ENCODE measurements at places on chromosomes 12 and 14.

- DNase-seq: peak; percentile 35
These were observed 1.7 kb downstream of the HECTD1 start for GRCh38 chr14:31205681-31206535.

DNA sequence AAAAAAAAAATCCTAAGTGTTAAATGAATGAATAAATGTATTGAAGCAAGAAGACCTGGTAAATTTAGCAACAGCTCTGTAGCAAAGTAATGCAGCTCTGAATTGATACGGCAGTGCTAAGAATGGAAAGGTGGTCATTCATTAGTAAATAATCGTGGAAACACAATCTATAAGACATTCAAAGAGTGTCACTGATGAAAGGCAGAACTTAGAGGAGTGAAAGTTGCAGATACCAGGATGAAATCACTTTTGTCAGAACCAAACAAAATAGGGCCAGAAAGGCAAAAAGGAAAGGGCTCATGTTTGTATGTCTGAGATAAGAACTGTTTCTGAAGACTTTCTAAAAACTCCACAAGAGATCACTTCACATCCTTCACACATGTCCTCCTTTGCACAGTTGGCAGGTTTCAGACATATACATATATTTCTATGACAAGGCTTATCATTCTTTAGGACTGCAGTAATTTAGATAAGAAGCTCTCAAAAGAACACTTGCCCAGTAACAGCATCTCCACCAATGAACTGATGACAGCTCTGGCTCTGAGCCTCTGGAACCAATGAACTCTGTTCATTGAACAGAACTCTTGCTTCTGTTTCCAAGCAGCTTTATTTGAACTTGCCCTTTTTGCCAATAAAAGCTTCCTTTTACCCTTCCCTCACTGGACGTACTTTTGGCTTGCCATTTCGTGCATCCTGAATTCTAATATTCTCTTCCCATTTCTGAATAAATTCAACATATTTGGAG, 4.2 kb upstream of the LRR1 start:
- no peak for DNase-seq

GRCh38 chr12:29589286-29589820, 91.9 kb upstream of the OVCH1 start:
- no peak for DNase-seq

- DNase-seq: no peak
These were observed 3.6 kb upstream of the IGFBP6 start for GRCh38 chr12:53093777-53094393.

GRCh38 chr14:36504771-36505175, 15.3 kb downstream of the NKX2-1 start:
- no peak for DNase-seq

GRCh38 chr12:130438243-130438620, 100.5 kb downstream of the PIWIL1 start:
- DNase-seq: no peak

DNA sequence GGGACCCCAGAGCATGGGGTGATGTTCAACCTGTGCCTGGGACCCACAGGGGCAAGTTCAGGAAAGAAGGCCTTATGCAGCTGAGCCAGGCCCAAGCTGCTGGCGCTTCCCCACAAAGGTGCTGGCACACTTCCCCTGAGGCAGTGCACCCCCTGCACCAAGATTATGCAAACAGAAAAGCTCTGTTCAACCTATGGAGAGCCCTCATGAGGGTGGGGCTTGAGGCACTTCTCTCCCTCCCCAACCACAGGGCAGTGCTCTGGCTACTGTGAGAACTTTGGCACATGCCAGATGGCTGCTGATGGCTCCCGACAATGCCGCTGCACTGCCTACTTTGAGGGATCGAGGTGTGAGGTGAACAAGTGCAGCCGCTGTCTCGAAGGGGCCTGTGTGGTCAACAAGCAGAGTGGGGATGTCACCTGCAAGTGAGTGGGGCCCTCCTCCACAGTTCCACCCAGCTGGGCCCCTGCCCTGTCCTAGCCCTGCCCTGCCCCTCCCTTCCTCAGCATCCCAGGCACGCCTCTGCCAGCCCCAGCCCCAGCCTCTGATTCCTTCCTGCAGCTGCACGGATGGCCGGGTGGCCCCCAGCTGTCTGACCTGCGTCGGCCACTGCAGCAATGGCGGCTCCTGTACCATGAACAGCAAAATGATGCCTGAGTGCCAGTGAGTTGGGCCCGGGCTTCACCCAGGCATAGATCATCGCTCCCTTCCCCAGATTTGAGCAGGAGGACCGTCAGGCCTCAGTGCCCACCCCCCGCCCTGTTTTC, 5.5 kb upstream of the NXPH4 start:
- no peak for DNase-seq

- DNase-seq: no peak
These were observed 121.2 kb upstream of the LRIG3 start for GRCh38 chr12:59041241-59042121.

DNA sequence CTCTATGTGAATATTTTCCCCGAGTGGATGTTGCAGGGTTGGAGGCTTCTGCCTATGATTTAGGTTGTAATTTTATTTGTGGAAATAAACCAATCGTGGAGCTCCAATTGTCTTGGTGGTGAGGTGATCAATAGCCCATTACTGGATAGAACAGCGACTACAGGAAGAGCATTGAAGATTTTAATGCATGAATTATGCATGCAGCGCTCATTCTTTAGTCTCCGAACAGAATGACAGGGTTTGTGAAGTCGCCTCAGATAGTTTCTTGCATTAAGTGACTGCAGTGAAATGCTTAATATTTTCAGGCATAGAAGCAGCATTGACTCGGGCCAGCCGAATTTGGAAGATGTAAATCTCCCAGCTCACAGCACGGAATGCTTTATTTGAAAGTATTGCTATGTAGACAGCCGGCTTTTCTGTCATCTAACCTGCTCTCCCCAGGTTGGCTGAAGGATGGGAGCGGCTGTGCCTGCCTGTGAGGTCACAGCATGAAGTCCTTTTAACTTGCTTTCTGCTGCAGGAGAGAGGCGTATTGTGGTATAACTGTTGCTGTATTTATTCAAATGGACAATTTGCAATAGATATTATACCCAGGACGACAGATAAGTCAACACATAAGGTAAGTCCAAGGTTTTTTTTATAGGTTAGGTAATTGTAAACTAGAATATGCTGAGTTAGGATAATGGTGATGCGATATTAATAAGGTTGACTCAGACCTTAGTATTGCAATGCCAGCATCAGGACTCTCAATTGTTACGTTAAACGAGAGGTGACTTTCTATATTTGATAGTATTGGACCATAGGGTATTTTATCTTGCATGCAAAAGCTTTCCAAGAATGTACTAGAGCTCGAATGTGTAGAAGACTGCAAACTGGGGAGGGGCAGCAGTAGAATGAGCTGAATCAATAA, 135.7 kb downstream of the CNTN1 start:
- DNase-seq: no peak

GRCh38 chr14:79809849-79810612, 401.3 kb downstream of the DIO2 start:
- DNase-seq: no peak

GRCh38 chr14:56810147-56810719, at the start of gene OTX2:
Gene OTX2 (minus strand): TSS chr14:56810479. CDS start chr14:56805456, 5,023 bp downstream.
- DNase-seq: peak; percentile 70

- DNase-seq: no peak
These were observed 27.8 kb upstream of the PNMA1 start for GRCh38 chr14:73741876-73742519.

DNA sequence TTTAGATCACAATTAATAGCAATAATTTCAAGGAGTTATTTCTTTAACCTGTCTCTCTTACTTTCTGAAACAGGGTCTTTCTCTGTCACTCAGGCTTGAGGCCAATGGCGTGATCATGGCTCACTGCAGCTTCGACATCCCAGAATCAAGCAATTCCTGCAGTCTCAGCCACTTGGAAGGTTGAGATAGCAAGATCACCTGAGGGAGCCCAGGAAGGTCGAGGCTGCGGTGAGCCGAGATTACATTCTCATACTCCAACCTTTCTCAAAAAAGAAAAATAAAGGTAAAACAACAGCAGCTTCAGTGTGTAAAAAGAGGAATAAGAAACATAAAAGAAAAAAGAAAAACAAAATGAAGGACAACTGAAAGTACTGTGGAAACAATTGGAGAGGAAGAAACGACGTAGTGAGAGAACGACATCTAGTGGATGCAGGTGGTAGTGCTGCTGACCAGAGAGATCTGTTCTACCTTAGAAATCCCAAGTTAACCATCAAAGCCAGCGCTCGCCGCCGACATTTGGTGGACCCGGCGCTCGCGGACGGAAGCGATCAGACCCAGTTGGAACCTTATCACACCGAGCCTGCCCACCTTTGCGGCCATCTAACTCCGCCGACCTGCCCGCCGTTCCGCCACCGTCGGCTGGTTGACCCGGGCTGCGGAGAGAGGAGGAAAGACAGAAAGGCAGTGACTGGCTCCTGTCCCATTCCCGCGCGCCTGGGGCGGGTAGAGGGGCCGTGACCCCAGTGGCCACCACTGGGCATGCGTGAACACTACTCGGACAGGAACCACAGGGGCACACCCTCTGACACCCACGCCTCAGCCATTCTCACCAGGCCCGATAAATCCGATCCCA, 196.1 kb downstream of the ALG10 start:
- DNase-seq: peak; percentile 48

DNA sequence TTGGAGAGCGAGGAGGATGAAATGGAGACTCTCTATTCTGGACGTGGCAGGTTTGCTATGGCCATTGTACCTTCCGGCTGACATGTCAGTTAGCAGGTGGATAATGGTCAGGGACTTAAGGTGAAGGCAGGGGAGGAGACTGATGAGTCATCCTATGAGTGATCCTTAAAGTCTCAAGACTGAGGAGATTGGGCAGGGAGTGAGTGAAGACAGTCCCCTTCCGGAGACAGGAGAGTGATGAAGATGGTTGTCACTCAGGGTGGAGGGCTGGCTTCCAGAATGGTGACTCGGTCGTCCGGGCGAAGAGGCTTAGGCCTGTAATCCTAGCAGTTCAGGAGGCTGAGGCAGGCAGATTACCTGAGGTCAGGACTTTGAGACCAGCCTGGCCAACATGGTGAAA, 49.8 kb upstream of the CCDC63 start:
- DNase-seq: no peak
